Muscle of back (tissue), 13 donors: ENCODE measurements at places on chromosomes 7 and 10.

DNA sequence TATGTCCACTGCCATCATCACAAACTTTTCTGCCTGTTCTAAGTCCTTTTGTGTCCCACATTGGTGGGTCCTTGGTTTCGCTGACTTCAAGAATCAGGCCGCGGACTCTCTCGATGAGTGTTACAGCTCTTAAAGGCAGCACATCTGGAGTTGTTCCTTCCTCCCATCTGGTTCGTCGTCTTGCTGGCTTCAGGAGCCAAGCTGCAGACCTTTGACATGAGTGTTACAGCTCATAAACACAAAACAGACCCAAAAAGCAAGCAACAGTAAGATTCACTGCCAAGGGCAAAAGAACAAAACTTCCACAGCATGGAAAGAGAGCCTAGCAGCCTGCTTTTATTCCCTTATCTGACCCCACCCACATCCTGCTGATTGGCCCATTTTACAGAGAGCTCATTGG lies 30.2 kb downstream of the ASNS start:
- DNase-seq: no peak

DNA sequence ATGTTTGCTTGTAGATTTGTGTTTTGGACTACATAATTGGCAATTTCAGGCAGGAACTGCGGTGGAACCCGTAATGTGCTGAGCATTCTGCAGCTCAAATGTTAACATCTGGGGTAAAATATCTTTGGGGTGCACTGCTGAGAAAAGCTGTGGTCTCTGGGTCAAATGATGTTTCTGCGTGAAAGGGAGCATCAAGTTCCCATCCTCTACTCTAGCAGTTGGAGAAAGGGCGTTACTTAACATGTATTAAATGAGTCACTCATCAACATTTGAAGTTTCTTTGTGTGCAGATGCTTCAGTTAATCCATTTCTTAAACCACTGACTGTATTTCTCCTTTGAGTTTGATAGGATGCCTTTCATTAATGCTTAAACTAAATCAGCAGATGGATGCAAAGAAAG lies 273.1 kb upstream of the PITRM1 start:
- no peak for DNase-seq

- no peak for DNase-seq
These were observed 35.4 kb upstream of the GPAM start for GRCh38 chr10:112218960-112219359.

GRCh38 chr10:112807013-112807412 lies 143.0 kb upstream of the TCF7L2 start:
- no peak for DNase-seq

DNA sequence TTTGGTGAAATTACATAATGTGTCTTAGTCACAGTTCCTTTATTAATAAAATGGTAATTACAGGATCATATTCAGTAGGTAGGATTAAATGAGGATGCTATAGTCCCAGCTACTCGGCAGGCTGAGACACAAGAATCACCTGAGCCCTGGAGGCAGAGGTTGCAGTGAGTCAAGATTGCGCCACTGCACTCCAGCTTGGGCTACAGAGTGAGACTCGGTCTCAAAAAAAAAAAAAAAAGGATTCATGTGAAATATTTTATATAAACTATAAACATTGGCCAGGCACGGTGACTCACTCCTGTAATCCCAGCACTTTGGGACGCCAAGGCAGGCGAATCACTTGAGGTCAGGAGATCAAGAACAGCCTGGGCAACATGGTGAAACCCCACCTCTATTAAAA lies 197.9 kb downstream of the IMMP2L start:
- peak; percentile 6 for DNase-seq

GRCh38 chr10:104680467-104681401 lies 39.6 kb downstream of the SORCS3 start:
- DNase-seq: peak; percentile 22

DNA sequence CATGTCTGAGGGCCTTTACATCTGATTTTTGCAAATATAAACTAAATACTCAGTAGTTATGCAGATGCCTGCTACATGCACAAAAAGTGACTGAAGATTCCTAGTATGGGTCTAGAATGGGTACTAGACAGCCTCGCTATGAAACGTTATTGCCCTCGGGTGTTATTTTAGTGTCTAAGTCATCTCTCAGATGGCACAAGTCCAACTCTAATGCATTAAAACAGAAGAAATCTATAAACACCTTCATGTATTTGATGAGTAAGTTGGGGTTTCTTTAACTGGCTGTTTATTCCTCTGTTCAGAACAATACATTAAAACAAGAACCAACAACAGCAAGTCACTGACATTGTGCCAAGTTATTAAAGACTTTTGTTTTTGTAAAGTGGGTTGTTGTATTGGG lies 41.6 kb downstream of the TEX36 start:
- no peak for DNase-seq

GRCh38 chr7:81685270-81685868 lies 84.5 kb downstream of the HGF start:
- DNase-seq: no peak

- no peak for DNase-seq
These were observed 30.3 kb downstream of the OAT start for GRCh38 chr10:124388476-124388822.

DNA sequence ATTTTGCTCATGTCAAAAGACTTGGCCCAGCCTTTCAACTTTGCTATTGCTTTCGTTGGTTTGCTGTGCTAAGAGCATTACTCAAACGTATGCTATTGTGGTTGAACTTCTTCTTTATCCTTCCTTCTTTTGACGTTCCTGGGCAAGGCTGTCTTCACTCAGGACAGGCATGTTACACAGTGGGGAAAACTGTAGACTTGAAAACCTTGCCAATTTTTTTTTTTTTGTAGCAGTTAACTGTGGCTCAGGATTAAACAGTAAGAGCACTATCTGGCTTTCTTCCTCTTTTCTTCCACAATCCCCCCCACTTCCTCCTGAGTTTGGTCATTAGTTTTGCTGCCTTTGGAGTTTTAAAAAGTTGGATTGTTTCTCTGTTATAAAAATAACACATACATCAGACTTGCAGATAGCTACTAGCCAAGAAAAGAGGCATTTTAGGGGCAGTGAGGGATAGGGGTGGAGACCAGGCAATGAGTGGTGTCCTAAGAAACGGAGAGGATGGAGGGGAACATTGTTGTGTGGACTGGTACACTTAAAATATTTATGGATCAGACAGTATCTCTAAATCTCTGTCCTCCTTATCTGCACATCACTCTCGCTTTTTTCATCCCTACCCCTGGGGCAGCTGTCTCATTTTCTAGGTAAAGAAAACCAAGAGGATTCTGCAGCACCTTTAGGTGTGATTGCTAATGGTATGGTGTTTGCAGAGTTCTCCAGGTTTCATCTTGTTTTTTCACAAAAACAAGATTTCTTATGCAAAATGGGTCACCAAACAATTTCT lies 181.7 kb downstream of the LRMDA start:
- DNase-seq: peak; percentile 77

GRCh38 chr7:30201921-30202320 lies 67.1 kb downstream of the MTURN start:
- DNase-seq: no peak

- no peak for DNase-seq
These were observed 120.6 kb downstream of the LRRC4 start for GRCh38 chr7:127910670-127911069.

DNA sequence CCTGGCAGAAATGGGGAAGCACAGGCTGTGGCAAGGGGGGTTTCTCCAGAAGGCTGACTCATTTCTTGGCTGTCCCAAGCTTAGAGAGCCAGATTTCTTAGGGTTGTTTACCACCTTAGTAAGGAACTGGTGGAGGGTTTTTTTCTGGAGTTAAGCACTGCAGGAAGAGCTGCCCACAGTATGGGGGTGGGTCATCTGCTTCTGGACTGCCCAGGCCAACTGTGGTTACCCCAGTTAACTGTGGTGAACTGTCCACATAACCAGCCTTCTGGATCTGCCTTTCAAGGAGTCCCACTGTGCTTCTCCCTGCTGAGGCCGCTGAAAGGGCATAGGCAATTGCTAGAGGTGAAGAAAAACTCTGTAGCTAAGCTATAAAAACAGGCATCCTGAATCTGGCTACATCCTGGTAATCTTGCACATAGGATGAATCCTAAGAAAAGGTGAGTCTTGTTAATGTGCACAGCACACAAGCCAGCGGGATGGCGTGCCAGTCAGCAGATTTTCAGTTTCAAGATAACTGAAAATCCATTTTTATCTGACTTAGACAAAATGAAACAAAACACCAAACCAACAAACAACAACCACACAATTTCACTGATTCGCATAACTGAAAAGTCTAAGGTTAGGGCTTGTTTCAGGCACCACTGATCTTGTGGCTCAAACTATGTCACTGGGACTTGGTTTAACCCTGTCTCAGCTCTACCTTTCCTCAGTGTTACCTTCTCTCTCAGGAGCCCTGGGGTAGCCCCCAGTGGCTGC lies 21.6 kb upstream of the TSPAN33 start:
- no peak for DNase-seq

- DNase-seq: peak; percentile 68
These were observed 315.7 kb downstream of the TNS3 start for GRCh38 chr7:47266131-47266706.

GRCh38 chr10:122526892-122527291 lies 33.7 kb upstream of the DMBT1 start:
- DNase-seq: no peak

DNA sequence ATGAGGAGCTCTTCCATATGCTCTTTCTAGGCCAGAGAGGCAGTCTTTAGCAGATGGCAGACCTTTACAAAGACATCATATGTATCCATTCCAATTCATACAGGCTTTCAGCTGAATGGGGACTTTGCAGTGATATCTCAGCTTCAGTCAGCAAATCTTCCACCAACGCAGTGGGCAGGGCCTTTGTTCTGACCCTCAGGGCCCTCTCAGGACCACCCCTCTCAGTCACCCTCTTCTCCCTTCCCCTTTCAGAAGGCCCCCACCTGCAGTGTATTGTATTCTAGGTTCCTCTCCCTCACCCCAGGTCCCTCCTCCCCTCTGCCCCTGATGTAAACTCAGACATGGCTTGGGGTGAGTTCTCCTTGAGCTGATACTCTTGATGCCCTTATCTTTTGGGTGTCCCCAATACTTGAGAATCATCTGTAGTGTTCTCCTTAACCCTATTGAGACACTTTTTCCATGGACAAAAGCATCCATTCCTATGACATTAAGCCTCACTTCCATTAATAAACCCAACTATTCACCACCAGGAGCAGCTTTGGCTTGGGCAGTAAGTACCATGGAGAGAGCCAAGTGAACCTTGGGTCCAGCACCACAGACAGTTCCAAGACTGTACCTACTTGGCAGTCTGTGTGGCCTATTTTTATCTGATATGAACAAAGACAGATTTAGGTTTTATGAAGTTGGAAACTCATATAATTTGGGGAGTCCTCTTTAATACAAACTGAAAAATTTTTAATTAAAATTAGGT lies 62.7 kb downstream of the ADCYAP1R1 start:
- no peak for DNase-seq

GRCh38 chr7:27925573-27926201 lies 185.7 kb downstream of the TAX1BP1 start:
- no peak for DNase-seq

DNA sequence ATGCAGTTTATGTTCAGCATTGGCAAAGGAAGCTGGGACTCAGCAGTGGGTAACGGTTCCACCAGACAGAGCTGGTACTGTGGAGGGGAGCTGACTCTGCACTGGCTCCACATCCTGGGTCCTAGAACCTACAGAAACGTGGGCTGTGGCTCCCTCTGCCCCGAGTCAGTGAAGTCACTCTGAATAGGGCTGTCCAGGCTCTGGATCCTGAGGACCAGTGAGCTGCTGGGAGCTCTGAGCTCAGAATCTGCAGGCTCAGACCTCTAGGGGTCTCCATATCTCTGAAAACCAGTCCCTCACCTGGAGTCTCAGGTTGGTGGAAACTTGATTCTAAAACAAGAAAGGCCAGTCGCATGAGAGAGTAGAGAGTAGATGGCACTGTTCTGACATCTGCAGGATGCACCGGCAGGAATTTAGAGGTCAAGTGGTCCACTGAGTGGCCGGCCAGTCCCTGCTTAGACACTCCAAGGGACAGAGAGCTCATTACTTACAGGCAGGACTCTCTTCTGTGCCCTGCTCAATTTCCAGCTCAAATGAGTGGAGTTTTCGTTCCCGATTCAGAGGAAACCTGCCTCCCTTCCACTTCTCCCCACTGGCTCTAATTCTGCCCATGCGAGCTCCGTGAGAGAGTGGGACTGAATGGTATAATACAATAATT lies 18.6 kb downstream of the NPFFR1 start:
- DNase-seq: no peak

GRCh38 chr7:104040666-104041065 lies 51.2 kb upstream of the RELN start:
- DNase-seq: no peak

- peak; percentile 68 for DNase-seq
These were observed 15.5 kb downstream of the CYTH3 start for GRCh38 chr7:6256677-6257535.

- DNase-seq: no peak
These were observed 108.0 kb downstream of the LRRTM3 start for GRCh38 chr10:67033878-67034277.

- no peak for DNase-seq
These were observed 43.2 kb downstream of the IKZF1 start for GRCh38 chr7:50347693-50348092.

- peak; percentile 60 for DNase-seq
These were observed 43.8 kb upstream of the RABGEF1 start for GRCh38 chr7:66696774-66697191.

DNA sequence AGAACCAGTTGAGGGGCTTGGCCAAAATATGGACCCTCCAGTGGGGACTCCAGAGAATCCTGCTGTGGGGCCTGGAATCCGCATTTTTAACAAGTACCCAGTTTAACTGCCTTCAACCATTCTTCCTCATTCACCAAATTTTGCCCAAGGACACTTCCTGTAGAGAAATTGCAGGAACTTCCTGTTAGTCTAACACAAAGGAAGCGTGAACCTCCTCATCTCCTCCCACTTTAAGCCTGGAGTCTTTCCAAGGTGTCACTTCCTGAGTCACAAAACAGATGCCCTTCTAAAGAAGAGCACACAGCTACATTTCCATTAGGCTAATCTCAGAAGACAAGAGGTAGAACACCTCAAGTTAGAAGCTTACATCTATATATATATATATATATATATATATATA lies 188.4 kb downstream of the PPP1R17 start:
- peak; percentile 18 for DNase-seq

DNA sequence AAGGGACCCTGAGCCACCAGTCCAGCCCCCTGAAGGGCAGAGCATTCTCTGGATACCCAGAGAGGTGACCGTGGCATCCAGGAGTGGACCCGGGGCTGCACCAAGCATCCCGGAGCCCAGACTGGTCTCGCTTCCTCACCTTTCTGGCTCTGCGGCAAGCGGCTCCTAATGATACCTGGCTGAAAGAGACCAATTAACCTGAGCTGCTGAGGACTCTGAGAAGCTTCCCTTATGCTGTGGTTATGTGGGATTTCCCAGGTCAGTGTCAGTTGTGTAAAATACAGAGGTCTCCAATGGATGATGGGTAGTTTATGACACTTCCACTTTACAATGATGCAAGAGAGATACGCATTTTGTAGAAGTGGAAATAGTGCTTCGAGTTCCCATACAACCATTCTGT lies 51.5 kb downstream of the PFKFB3 start:
- DNase-seq: no peak

GRCh38 chr7:148260599-148260998 lies 330.0 kb upstream of the C7orf33 start:
- DNase-seq: no peak
